WERI-Rb-1 (cell line): ENCODE measurements at places on chromosomes 1 and 21.

GRCh38 chr1:3393024-3393986 lies 61.2 kb upstream of the ARHGEF16 start:
- DNase-seq, result no peak

DNA sequence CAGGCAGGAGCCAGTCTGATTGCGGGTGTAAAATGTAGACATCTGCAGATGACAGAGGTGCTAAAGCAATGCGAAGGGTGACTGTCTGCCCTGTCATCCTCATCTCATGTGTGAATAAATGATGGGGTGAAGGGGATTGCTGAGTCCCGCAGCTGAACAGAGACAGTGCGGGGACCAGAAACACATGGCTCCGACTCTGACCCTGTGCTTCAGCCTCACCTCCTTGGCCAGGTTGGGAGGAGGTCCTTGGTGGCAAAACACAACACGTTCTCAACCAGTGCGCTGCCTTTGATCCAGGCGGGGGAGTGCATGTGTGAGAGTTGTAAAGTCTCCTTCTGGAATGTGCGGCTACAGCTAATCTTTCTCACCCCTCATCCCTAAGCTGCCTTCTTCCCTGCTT lies 32.0 kb upstream of the TTC22 start:
- DNase-seq, result no peak

DNA sequence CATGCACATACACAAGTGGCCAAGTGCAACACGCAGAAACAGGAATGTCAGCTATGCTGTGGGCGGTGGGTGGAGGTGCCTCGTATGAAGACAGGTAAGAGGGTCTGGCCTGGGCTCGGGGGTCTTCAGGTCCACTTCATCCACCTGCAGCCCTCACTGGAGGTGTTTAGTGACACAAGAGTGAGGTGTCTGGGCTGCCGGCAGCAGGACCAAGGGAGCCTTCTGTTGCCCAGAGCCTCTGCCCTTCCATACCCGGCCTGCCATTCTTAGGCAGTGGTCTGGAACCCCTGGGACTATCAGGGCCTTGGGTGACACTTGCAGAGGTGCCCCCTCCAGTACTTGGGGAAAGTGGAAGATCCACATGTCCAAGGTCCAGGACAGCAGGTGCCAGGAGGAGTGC lies 21.7 kb upstream of the ACTRT2 start:
- DNase-seq, result no peak

- DNase-seq, result no peak
These were observed 4.3 kb upstream of the PIK3R3 start for GRCh38 chr1:46136711-46137110.

- DNase-seq, result no peak
These were observed 15.4 kb downstream of the PDXK start for GRCh38 chr21:43734131-43734927.

DNA sequence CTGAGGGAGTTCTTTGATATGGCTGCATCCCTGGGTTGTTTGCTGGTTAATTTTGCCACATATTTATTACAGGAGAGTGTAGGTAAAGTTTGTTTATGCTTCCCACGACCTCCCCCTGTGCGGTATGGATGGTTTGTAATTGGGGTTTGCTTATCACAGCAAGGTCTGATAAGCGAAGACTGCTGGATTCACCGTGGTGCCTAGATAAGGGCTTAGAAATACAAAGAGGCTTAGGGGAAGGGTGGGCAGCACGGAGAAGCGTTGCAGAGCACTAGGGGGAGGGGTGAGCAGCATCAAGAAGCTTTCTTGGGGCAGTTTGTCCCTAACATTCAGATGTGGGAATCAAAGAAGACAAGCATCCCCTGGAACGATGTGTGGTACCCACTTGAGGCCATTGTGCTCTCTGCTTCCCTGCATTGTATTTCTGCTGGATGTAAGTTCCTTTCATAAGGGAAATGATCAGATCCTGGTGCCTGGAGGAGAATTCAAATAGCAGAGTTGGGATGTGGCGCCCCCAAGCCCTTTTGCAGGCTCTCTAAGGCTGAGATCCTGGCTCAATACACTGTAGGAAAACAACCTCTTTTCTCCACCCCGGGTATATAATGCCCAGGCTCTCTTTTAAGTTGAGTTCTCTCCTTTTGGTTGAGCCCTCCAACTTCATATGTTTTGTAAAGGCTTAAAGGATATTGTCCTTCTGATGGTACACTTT lies 598.1 kb upstream of the ADGRL4 start:
- no peak for DNase-seq

DNA sequence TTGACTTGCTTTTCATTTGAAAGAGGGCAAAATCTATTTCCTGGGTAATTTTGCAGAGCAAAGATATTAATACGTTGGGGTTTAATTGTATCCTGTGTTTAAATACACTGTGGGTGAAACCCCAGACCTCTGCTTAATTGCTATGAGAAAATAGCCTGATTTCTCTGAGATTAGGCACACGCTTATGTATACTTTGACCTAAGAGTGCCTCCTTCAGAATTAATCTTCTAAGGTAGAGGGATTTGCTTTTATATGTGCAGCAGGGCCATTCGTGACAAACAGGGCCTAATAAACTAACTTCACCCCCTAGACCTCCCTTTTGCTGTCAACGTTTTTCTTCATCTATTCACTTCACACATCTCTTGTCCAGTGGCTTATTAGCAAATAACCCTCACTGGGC lies 216.9 kb upstream of the ADGRL2 start:
- DNase-seq, result no peak

- DNase-seq, result no peak
These were observed 121.1 kb upstream of the ST6GALNAC5 start for GRCh38 chr1:76746206-76746605.

GRCh38 chr1:149914545-149914944 lies 3.1 kb downstream of the SV2A start:
- no peak for DNase-seq

GRCh38 chr1:53133261-53134041 lies 9.0 kb downstream of the SLC1A7 start:
- peak; percentile 89 for DNase-seq

- DNase-seq, result peak; percentile 62
These were observed 15.9 kb upstream of the BTG2 start for GRCh38 chr1:203289281-203289981.

- DNase-seq, result no peak
These were observed 18.8 kb downstream of the ODF2L start for GRCh38 chr1:86377341-86377740.

GRCh38 chr1:81149649-81150325 lies 650.9 kb upstream of the ADGRL2 start:
- no peak for DNase-seq
